Airway epithelial cell (primary cell): ENCODE measurements at places on chromosomes 7 and 10. TPM values are rescaled to one million over a fixed set of nuclear protein-coding genes. Genes with fewer than 3 reads are reported as not detected.

Gene TRIM50
- not detected in 2 replicates for total RNA-seq

Gene DGKI
- 0.14 and 0.70 TPM in 2 replicates for total RNA-seq

Gene CRCP
- 28.8 and 43.3 TPM in 2 replicates for total RNA-seq

Gene SPACDR
- total RNA-seq, result 0.14 TPM in 1 of 2 replicates, not detected in the other
